Thoracic aorta (tissue), 2 donors: ENCODE measurements at places on chromosomes 2 and 18. TPM values are rescaled to one million over a fixed set of nuclear protein-coding genes. Genes with fewer than 3 reads are reported as not detected.

DNA sequence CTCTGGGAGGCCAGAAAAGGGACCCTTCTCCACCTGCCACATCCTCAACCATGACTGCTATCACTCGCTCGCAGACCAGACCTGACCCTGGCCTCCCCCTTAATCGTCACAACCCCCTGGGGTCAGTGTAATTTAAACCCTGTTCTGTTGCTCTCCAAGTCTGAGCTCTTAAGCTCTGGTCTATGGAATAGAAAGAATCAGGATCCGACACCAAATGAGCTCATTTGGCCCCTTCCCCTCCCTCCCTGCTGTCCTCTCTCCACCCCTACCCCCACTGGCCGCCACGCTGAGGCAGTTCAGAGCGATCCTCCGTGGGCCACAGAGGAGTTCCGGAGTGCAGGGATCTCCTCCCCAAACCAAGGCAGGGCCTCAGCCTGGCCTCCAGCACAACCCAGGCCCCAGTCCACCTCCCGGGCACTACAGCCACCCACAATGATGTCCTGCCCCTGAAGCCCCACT, 5.3 kb downstream of the DNMT3A start:
- DNase-seq, result no peak

GRCh38 chr2:210681491-210681890, 125.1 kb downstream of the CPS1 start:
- DNase-seq, result no peak

DNA sequence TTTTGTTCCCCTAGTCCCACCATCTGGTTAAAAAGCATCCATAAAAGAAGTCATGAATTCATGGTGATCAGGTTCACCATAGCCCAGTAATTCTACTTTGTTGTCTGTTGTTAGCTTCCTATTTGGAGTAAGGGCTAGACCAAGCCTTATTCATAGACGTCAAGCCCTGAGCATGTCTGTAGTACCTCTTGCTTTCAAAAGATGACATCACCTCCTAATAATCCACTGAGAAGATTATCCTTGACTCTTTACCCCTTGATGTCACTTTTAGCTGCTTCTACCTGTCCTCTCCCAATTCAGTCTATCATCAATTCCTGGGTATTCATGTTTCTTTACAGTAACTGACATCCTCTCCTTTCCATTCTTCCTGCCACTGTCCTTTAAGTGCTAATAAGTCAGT, 90.1 kb downstream of the EML6 start:
- DNase-seq, result no peak

GRCh38 chr2:73897240-73897583, 4.4 kb downstream of the ACTG2 start:
- no peak for DNase-seq

- DNase-seq, result no peak
Observed at GRCh38 chr2:50727636-50728339, 304.1 kb downstream of the NRXN1 start.

- DNase-seq, result no peak
Observed at GRCh38 chr2:46985512-46985911, 69.9 kb upstream of the MCFD2 start.

- no peak for DNase-seq
Observed at GRCh38 chr2:156657809-156658208, 221.6 kb downstream of the GPD2 start.

DNA sequence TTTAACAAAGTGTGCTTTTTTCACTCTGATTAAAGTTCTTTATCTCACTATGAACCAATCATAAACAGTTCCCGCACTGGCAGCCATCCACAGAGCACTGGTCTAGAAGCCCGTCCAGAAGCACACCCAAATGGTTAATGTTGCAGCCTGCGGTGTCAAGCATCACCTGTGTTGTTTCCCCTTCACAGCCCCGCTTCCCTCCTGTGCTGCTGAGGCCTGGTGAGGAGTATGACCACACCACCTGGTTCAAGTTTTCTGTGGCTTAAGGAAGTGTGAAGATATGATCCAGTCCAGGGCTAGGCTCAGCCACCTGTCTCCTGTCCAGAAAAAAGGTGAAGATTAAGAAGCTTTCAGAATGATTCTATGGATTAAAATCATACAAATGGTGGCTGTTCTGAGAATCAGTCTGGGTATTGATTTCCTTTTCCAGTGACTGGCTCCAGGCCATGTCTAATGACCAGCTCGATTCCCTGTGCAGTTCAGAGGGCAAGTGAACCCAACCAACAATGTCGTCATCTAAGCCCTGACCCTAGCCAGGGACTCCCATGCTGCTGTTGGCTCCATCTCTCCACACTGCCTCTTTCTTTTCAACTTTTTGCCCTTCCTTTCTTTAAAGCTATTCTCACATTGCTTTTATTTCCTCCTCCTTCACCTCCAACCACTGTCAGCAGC, 17.7 kb downstream of the SRSF7 start:
- no peak for DNase-seq

DNA sequence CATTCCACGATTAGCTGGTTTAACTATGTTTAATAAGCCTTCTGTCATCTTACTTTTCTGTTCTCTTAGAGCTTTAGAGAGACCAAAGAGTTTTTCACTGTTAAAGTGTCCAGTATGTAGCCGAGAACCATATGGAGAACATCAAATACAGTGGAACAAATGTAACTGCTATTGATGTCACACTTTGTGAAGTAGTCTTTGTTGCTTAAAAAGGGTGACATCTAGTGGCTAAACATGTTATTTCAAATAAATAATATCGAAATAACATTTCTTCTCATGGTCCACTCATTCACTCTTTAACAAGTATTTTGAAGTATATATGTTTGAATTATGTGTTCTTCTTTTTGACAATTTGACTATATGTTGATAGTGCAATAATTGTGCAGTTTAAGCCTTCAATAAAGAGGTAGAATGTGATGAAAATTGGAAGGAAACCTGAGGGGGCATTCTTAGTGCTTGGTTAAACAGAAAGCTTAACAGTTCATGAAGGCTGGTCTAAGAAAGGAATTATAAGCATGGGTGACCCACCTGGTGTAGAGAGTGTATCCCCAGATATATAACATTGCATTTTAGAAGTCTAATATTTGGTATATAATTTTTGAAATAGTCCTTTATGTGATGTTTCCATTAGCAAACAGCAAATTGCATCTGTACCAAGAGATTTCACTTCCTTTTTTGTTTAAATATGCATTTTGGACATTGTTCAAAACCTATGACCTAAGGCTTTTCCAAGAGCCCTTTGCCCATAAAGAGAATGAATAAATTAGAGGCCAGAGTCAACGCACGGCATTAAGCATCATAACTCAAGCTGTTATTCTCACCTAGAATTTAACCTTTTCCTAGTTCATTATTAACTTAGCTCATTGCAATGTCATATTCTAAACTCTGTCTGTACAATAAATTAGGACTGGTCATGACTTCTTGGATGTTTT, 112.1 kb downstream of the KYNU start:
- no peak for DNase-seq

GRCh38 chr2:75241696-75242095, 42.4 kb upstream of the TACR1 start:
- DNase-seq, result no peak

GRCh38 chr2:205932861-205933260, 153.1 kb downstream of the INO80D start:
- no peak for DNase-seq

DNA sequence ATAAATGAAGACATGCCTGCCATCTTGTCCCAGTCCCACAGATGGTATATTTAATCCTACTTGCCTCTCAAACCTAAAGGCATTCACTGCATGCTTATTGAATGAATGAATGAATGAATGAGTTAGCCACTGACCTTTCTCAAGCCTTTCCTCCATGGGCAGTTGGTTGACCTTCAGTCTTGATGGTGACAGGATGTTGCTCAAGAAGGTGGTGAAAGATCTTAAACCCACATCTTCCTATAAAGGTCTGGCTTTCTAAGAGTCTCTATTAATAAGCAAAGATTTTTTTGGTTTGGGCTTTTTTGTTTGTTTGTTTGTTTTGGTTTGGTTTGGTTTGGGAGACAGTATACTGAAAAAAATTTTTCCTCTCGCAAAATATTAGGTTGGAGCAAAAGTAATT, 41.7 kb downstream of the KIAA2012 start:
- no peak for DNase-seq

DNA sequence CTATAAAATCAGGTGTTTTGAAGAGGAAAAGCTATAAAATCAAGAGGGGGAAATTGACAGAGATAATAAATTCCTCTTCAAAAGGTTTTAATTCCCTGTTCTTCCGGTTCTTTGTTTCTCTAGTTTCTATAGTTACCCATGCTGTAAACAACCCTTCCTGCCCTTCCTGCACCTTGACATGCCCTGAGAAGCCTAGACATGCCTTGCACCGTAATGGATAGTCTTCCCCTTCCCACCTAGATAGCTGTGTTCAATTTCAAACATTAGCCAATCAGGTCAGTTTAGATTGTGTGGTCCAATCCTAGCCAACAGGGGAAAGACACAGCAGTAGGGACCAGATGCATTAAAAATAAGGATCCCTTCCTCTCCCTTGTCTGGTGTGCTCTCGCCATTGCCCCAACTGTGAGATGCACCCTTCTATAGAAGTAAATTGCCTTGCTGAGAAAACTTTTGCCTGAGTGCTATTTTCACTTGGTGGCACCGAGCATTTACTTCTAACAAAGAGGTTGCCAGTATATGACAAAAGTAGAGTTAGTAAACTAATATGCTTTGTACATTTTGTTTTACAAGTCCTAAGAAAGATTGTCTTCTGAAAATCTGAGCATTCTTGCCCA, 27.1 kb downstream of the SULT1C4 start:
- no peak for DNase-seq

DNA sequence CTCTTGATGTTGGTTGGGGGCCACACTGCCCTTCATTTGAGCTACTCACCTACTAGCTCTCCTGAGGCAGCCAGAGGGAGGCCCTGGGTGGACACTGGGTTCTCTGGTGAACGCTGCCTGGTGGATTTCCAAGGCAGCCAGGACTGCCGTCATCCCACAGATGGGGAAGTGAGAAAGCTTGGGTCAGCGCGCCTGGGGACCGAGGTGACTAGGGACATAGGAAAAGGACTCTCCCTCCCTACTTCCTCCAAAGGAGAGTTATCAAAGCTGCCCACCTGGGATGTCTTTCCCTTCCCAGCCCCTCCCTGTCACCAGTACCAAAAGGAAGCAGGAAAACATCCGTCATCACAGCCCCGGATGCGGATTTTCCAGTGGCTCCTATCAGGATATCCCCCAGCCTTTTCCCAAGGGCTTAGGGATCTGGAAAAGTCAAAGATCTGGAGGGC, 3.8 kb upstream of the SEMA4C start:
- no peak for DNase-seq

DNA sequence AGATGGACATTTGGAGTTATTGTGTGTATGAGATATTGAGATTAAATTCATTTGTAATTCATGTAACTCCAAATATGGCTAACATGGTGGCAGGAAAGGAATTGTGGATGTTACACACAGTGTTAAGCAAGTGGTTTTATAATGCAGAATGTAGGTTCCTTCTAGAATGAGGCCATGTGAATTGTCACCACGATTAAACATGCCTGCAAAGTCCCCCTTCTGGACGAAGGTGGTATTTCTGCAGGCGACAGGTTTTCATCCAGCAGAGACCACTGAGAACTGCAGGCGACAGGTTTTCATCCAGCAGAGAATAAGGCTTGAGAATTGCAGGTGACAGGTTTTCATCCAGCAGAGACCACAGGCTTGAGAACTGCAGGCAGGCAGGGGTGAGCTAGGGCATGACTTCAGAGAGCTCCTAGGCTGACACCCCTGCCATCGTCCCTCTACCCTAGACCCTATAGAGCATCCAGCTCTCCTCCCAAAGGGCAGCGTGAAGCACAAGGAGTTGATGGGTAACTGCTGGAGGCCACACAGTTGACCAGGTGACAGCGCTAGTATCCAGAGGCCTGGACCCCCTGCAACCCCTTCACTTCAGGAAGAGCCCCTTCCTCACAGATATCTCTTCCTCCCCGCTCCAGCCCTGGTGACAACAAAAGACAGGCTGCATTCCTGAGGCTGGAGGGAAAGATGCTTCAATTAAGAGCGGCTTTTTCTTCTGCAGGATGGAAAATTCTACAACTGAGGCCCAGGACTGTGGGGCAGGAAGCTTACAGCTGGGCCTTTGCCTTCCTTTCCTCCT, 175.8 kb downstream of the LOXHD1 start:
- DNase-seq, result no peak

GRCh38 chr2:26448651-26449050, 29.3 kb downstream of the OTOF start:
- no peak for DNase-seq

- no peak for DNase-seq
Observed at GRCh38 chr18:51154431-51155063, 42.9 kb downstream of the MEX3C start.

- DNase-seq, result no peak
Observed at GRCh38 chr2:23404426-23404825, 19.4 kb downstream of the KLHL29 start.

GRCh38 chr2:240438810-240439697, 3.6 kb downstream of the GPC1 start:
- no peak for DNase-seq

GRCh38 chr18:77153404-77153803, 20.8 kb upstream of the MBP start:
- no peak for DNase-seq

DNA sequence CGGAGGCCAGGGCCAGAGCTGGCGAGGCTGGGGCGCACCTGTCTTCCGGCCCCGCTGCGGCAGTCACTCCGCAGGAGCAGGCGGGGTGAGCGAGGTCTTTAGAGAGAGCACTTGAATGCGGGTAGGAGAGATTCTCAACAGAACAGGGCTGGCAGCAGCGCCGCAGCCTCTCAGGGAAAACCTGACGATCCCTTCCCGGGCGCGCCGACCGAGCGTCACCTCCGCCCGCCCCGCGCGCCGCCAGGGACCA, 526 bp downstream of the PRKRA start:
- no peak for DNase-seq

- no peak for DNase-seq
Observed at GRCh38 chr2:33510586-33510968, 34.1 kb downstream of the RASGRP3 start.

DNA sequence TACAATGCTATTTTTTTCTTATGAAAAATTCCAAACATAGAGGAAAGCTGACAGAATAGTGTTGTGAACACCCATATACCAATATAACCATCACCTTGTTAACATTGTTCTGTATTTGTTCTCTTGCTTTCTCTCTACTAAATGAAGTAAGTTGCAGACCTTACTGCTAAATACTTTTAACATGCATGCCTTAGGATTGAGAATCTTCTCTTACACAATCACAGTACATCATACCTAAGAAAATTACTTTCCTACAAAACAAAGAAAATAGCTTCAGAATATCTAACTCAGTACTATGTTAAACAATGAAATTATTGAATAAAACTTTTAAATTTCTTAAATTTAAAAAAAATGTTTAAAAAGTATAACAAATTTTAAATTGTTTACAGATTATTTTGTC, 136.5 kb downstream of the UBR3 start:
- no peak for DNase-seq

SPDYA gene
- total RNA-seq, result 5.3 TPM

SLC16A14 gene
- 3.0 TPM for total RNA-seq

EGR4 gene
- total RNA-seq, result not detected

AQP12B gene
- total RNA-seq, result not detected

GMPPA gene
- total RNA-seq, result 56.5 TPM

IL1R2 gene
- 47.7 TPM for total RNA-seq

RIF1 gene
- total RNA-seq, result 45.4 TPM

ACTG2 gene
- total RNA-seq, result 251 TPM

TCF7L1 gene
- 8.3 TPM for total RNA-seq

SERPINB11 gene
- not detected for total RNA-seq

HNRNPLL gene
- 60.1 TPM for total RNA-seq
